Stimulated activated CD4-positive, alpha-beta T cell treated with anti-CD3 and anti-CD28 coated beads, Interleukin-4, amount 100 ng/mL, for 24 hours (primary cell): ENCODE measurements at places on chromosomes 2 and 18.

- no peak for DNase-seq
Measured at GRCh38 chr2:162063281-162063680, 10.7 kb downstream of the DPP4 start.

DNA sequence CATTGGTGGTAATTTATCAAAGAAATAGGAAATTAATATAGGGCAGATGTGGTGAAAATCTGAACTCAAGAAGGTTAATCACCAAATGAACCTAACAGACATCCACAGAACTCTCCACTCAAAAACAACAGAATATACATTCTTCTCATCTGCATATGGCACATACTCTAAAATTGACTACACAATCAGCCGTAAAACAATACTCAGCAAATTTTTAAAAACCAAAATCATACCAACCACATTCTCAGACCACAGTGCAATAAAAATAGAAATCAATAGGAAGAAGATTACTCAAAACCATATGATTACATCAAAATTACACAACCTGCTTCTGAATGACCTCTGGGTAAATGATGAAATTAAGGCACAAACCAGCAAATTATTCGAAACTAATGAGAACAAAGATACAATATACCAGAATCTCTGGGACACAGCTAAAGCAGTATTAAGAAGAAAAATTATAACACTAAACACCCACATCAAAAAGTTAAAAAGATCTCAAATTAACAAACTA, 31.0 kb downstream of the RBM43 start:
- no peak for DNase-seq

DNA sequence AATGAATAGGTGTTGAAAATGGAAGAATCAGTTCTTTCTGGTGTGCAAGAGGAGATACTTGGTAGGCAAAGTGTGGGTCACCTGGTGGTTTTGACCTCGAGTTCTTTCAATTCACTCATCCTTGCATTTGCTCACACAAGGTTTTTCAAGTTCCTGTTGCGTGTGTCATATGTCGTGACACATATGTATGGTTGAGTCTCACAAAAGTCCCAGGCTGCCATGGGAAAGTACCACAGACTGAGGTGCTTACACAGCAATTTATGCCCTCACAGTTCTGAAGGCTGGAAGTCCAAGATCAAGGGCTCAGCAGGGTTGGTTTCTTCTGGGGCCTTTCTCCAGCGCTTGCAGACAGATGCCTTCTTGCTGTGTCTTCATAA, 64.4 kb downstream of the NCK2 start:
- peak; percentile 70 for DNase-seq

DNA sequence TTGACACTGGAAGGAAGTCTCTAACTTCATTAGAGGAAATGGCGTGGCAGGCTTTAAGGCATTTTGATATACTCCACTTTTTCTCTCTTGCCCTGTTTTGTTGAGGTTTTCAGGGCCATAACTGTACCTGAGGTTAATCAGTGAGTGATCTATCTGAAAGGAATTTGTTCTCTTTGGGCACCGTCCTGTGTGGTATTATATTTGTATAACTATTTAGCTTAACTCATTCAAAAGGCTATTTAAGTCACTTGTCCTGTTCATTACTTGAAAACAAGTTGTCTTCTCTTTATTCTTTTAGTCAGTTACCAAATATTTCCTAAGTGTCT, 180.4 kb downstream of the NEDD4L start:
- DNase-seq, result no peak

GRCh38 chr2:205836477-205837221, 154.3 kb downstream of the NRP2 start:
- no peak for DNase-seq

- no peak for DNase-seq
Measured at GRCh38 chr2:100270381-100271146, 51.7 kb downstream of the LONRF2 start.

- DNase-seq, result no peak
Measured at GRCh38 chr18:78789850-78790249, 189.8 kb upstream of the SALL3 start.

- no peak for DNase-seq
Measured at GRCh38 chr2:216589791-216590190, 43.4 kb upstream of the IGFBP2 start.

- DNase-seq, result peak; percentile 14
Measured at GRCh38 chr2:242085941-242086621, 216.6 kb downstream of the RTP5 start.

DNA sequence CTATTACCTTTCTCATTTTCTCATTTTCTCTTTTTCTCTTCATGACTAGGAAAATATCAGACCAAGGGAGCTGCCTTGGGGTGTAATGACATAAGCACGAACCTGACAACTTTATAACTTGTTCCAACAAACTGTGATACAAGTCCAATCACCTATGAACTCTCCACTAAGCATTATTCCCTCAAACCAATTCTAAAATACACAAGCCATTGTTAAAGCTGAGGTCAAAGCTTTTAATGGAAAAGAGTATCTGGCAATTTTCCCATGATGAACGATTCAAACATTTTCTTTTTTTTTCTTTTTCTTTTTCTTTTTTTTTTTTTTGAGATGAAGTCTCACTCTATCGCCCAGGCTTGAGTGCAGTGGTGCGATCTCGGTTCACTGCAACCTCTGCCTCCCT, 48.4 kb upstream of the NARS1 start:
- no peak for DNase-seq

GRCh38 chr2:189854187-189854586, 69.9 kb downstream of the PMS1 start:
- DNase-seq, result no peak

DNA sequence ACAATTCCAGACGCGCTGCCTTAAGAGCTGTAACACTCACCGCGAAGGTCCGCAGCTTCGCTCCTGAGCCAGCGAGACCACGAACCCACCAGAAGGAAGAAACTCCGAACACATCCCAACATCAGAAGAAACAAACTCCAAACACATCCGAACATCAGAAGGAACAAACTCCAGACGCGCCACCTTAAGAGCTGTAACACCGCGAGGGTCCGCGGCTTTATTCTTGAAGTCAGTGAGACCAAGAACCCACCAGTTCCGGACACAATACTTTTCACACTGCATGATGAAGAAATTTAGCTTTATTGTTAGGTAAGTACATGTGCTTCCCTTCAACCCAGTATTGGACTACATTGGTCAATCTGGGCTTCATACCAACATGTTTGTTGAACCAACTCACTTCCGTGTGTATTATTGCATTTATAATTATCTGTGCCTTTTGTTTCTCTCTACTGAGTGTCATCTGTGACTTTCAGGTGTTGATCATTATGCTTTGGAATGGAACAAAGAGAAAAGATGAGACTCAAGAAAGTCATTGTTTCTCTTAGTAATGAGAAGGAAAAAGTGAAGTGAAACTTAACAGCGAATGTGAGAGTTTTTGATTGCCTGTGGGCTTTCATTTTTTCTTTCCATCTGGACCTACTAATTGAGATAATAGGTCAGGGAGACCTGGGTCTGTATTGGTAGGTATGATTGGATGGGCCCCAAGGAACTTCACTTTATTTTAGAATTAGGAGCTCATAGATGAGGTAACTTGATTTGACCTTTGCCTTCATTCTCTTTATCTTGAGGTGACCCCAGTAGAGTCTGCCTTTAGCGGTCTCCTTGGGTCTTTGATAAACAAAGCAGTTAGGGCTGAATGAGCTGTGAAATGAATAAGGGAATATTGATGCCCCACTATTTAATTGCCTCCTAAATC, 76.1 kb upstream of the CAVIN2 start:
- no peak for DNase-seq

DNA sequence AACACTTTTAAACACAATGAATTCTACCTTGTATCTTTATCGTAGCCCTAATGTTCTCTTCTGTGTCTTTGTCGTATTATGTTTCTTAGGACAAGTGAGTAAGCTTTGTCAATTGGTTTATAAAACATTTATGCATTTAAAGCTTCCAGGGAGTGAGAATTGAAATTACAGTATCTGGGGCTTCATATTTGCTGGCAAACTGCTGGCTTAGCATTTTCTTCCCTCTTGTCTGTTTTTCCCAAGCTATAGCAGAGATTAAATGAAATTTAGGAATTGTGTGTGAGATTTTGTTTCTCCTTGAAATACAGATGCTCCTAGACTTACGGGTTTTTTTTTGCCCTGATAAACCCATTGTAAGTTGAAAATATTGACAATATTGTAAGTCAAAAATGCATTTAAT, 73.3 kb downstream of the FMNL2 start:
- no peak for DNase-seq

- DNase-seq, result no peak
Measured at GRCh38 chr18:37561986-37562385, 3.6 kb downstream of the CELF4 start.
